C1 segment of cervical spinal cord (tissue), 14 donors: ENCODE measurements at places on chromosomes 1 and 21.
A peak's percentile ranks its signal among the peaks of the same experiment; 100 is the strongest.

GRCh38 chr1:30844631-30845030, 63.9 kb downstream of the SDC3 start:
- no peak for DNase-seq

GRCh38 chr1:168127503-168127902, 9.2 kb downstream of the GPR161 start:
- DNase-seq = no peak

DNA sequence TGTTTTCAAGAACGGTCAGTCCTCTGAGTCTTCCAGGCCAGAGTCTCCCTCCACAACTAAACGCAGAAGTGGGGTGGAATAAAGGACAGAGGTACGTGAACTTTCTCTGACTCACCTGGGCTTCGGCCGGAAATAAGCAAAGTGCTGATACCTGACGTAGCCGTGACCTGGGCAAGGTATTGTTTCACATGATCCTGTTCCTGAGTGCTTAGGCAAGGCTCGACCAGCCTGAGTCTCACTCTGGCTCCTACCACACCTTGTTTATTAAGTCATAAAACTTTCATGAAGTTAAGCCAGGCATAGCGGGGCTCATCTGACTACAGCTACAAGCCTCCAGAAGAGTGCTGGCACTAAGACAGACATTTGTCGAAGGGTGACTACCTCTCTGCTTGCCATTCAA, 327.5 kb downstream of the SETD4 start:
- DNase-seq = no peak

- no peak for DNase-seq
Measured at GRCh38 chr1:46412893-46413595, 18.9 kb downstream of the FAAH start.

DNA sequence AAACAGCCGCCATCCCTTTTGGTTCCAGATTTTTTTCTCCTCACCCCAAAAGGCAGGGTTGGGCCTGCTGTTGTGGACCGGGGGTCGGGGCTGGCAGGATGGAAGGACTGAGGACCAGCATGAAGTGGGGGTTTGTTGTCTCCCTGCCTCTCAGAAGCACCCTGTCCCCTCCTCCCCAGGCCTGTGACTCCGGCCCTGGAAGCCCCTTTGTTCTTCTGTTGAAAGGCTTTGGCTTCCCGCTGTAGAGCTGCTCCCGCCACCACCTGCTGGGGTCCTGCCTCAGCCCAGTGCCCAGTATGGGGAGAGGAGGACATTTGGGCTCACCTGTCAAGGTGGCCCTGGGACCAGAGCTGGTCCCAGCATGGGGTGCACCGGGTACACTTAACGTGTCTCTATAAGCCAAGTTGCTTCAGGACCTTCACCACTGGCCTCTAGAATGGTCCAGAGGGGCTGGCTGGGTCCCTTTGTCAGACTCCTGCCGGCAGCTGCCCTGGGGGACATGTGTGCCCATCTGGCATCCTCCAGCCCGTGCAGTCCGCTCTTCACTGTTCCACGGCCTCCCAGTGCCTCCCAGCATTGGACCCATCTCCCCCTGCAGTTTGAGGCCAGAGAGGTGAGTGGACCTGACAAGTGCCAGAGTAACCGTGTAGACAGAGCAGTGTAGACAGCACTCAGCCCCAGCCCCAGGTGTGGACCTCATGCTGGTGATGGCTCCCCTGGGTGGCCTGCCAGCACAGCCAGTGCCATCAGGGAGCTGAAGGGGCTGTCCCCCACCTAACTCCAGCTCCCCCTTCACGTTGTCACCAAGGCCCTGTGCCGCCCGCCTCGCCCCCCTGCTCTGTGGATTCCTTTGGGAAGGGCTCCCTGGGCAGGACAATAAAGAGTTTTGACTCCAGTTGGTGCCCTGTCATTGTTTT, 6.1 kb upstream of the SYTL1 start:
- no peak for DNase-seq

DNA sequence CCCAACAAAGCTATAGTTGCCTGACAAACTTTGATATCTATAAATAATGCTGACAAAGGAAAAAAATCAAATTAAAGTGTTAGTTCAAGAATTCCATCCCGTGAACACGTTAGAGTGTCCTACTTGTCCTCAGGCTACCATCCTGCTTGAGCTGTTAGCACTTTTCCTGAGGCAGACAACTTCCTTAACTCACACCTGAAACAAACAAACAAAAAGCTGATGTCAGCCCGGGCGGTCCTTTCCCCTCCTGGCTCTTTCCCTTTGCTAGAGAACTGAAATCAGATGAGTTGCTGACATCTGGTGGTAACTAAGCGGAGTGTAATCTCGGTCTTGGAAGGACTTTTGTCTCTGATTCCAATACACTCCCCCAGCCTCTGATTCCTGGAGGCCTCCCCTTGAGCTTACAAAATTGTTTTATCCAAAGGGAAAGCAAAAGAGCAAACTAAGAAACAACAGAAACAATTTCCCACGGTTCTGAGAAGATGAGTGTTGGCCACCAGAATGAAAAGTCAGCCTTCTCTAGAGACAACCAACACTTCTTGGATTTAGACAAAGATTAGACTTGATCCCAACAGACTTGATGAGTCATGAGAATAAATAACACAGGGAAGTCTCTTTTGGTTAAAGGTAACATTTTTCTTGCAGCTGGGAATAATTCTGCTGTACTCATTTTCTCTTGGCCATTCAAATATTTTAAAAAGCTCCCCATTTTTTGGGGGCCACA, 135.4 kb downstream of the PROX1 start:
- no peak for DNase-seq

- peak; percentile 33 for DNase-seq
Measured at GRCh38 chr1:27071049-27071416, 58.4 kb upstream of the TENT5B start.

DNA sequence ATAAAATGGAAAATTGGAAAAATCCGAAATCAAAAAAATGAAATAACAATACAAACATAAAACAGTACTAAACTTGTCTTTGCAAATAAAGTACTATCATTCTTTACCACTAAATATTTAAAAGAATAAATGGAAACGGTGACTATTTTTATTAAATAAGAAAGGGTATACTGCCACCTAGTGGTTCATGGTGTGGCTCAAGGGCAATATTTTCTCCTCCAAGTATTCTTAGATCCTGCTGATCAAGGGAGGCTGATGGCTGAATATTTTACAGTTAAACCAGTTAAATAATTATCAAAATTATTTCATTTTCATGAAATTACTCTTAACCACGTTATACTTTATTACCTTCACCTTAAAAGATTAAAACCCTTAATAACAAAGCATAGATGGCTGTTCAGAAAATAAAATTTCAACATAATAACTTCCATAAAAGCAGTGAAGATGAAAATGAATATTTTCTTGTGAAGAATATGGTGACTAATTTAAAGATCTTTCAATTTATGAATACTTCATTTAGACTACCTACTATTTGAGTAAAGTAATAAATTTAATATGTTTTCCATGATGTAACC, 1793.9 kb downstream of the NCAM2 start:
- no peak for DNase-seq

- no peak for DNase-seq
Measured at GRCh38 chr1:215744419-215744818, 177.3 kb downstream of the KCTD3 start.

- no peak for DNase-seq
Measured at GRCh38 chr1:116031302-116031835, 55.1 kb downstream of the SLC22A15 start.

- no peak for DNase-seq
Measured at GRCh38 chr1:206754011-206754410, 16.6 kb upstream of the IL19 start.

- no peak for DNase-seq
Measured at GRCh38 chr1:23449306-23449705, 24.8 kb upstream of the TCEA3 start.

DNA sequence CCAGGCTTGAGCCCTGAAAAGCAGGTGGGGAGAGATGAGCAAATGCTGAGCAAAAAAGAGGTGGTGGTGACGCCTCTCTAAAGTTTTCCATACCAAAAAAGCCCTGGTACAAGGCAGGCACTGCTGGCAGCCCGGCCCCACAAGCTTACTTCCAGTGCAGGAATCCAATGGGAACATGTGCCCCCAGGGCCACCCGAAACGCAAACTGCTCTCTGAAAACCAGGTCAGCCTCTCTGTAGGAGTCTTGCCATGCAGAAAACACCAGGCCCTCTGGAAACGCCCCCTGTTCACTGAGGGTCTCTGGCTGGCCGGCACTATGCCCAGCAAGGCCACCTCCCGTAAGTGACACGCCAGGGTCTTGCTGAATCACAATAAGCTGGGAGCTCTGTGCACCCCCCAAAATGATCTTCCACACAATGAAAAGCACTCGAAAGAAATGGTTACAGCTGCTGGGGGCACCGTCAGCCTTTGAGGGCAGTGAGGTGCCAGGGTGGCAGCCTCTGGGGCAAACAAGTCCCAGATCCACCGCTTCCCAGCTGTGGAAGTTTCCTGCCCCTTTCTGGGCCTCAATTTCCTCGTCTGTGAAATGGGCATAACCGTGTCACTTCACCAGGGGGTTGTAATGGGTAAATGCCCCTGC, 170.5 kb downstream of the TOMM20 start:
- no peak for DNase-seq

DNA sequence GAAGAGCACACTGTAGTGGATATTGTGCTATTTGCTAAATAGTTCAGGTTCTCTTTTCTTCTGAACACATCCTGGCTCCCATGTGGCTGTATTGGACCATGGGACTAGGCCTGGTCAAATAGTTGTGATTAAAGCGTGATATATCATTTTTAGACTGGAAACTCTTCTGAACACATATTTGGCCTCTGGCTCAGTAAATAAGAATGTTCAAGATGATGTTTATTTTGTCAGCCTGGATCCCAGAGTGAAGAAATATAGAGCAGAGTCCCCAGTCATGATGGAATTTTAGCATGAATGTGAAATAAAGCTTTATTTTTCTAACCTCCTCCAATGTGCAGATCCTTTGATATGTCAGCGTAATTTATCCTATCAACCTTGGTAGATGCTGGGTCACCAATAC, 542.6 kb downstream of the ADGRL2 start:
- DNase-seq = no peak

- DNase-seq = no peak
Measured at GRCh38 chr21:26849428-26850115, 4.4 kb upstream of the ADAMTS1 start.

GRCh38 chr1:230366504-230366915, 59.6 kb downstream of the PGBD5 start:
- no peak for DNase-seq

GRCh38 chr1:116540088-116540487, 30.7 kb downstream of the CD58 start:
- no peak for DNase-seq

DNA sequence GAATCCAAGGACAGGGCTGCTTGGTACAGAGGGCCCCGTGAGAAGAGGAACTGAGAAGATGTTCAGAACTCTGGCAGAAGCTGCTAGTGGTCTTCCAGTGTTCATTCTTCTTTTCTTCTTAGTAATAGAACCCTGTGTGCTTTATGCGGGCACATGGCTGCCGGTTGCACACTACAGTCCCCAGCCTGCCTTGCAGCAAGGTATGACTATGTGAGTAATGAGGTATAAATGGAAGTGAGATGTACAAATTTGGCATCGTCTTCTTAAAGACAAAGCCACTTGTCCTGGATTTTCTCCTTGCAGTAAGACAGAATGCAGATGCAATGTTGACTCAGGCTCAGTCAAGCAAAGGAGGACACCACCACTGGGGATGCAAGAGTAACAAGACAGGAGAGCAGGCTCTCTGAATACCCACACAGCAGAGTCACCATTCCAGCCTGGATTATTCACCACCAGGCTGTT, 15.0 kb upstream of the ATP1B1 start:
- DNase-seq = no peak

DNA sequence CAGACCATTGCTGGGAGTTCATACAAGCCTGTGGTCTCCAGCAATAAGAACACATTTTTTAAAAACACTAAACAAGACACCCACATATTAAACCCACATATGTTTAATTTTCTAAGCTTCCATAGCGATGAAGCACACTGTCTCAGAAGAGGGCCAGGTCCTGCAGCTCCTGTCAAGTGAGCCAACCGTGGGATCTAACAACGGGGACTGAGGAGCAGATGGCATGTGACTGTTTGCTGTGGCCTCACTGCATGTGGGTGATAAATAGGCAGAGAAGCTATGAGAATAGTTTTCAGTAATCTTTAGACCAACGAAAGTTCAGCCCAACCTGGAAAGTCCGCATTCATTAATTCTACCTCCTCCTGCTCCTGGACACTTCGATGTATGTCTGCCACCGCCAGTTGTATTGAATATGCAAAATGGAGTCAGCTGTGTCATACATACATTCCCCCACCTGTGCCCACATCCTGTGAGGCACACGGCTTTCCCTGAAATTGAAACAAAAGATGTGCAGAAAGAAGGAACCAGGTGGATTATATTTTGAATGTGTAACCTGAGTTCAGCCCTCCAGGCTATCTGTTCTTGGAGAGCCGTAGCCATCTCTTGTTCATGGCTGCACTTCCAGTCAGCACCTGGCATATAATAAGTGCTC, 88.2 kb downstream of the MIS18A start:
- DNase-seq = no peak

DNA sequence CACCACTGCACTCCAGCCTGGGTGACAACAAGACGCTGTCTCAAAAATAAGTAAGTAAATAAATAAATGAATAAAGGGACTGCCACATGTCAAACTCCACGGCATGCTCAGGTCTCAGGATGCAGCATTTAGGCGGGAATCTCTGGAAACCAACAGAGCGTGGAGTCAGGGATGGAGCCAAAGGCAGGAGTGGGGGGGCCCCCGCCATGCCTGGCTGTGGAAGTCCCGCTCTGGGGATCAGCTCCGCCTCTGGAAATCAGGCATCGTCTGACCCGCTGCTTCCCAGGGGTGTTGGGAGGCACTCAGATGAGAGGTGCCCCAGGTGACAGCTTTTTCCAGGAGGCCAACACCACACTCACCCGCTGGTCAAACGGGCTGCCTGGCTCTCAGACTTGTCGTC, 20.2 kb downstream of the KIF17 start:
- no peak for DNase-seq

GRCh38 chr1:47656719-47657685, 219.2 kb downstream of the FOXD2 start:
- DNase-seq = no peak

DNA sequence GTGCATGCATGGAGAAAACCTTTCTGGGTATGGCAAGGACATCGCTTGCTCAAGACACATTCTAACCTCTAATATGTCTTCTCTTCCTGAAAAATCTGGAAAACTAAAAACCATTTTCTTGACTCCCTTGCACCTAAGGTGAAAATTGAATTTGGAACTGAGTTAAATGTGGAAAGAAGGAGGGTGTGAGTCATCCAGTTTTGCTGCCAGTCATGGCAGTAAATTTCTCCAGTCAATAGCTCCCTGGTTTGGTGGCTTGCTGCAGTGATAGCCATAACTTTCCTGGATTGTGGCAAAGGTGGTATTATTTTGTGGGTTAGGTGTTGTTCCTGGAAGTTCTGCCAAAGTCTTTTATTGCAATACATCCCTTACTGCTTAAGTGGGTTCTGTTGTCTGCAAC, 2.5 kb downstream of the ZCCHC17 start:
- no peak for DNase-seq

GRCh38 chr1:3401585-3402257, 52.7 kb upstream of the ARHGEF16 start:
- no peak for DNase-seq

GRCh38 chr1:245365095-245366020, 210.6 kb downstream of the KIF26B start:
- DNase-seq = no peak

GRCh38 chr1:226649780-226650179, 89.3 kb downstream of the ITPKB start:
- no peak for DNase-seq

- no peak for DNase-seq
Measured at GRCh38 chr1:157485793-157486192, 66.5 kb downstream of the FCRL5 start.
